A172 (cell line): ENCODE measurements at places on chromosomes 6 and 20. TPM values are rescaled to one million over a fixed set of nuclear protein-coding genes. Genes with fewer than 3 reads are reported as not detected.

DNA sequence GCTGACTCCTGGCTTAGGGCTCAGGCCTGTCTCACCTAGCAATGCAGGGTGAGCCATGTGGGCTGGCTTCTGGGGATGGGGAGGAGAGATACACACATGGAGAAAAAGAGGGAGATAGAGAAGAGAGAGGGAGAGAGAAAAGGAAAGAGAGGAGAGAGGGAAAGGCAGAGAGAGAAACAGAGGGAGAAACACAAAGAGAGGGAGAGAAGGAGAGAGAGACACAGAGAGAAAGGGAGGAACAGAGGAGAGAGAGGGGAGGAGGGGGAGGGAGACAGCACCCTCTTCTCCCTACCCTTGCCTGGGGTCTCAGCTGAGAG is 24.8 kb downstream of the NTSR1 start:
- DNase-seq: no peak

Gene CGA
- total RNA-seq: not detected in 2 replicates

DNA sequence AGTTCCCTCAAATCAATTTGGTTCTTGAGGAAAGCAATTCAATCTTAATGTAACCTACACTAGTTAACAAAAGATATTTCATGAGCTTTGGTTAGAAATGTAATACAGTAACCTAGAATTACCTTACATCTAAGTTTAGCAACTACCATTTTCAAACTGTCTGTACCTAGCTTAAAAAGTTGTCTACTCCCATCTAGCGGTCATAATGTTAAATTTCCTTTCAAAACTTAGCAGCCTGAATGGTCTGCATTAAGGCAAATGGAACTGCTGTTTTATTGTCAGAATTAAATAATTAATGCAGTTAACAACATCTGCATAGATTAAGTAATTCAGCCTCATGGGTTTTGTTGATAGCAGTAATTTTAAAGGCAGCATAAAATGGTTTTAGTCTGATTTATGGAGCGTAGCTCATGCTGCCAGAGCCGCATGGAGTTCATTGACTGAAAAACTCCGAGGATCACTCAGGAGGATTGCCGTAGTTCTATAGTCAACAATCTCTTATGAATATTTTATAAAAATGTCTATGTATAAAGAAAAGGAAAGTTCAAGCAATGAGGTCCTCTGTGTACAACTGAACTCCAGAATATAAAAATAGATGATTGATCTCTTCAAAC is 485.4 kb upstream of the MANEA start:
- DNase-seq: peak; percentile 41

GRCh38 chr6:144548536-144548935 is 263.4 kb downstream of the UTRN start:
- no peak for DNase-seq

GRCh38 chr6:53628354-53629119 is 37.0 kb downstream of the KLHL31 start:
- DNase-seq: peak; percentile 60

DNA sequence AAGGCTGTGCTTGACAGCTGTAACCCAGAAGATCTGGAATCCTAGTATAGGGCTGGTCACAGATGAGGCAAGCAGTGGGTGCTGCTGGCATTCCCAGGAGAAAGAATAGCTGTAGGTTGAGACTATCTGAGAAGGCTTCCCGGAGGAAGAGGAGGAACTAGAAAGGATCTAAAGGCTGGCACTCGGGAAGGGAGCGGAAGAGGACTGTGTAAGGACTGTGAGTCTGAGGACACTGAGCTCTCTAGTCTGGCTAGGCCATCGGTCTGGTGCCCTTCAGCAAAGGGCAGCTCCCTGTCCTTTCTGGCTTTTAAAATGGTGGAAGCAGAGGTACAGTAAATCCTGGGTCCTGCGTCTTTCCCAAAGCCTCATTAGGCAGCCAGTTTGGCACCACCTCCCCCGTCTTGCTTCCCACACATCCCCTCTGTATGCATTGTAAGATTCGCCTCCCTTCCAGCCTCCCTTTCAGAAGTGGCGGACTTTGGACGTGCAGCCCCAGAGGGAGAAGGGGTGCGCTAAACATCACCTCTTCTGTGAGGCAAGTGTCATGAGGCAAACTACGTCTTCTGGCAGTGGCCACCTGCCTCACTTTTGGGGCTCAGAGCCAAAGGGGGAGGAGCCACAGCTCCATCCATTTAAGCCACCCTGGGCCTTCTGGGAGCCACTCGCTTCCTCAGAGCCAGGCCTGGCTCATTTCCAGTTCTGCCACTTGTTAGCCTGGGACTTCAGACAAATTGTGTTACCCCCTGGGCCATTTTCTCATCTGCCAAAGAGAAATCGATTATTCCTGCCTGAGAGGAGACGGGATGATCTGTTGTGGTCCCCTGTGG is 8.6 kb downstream of the SNPH start:
- DNase-seq: no peak

DNA sequence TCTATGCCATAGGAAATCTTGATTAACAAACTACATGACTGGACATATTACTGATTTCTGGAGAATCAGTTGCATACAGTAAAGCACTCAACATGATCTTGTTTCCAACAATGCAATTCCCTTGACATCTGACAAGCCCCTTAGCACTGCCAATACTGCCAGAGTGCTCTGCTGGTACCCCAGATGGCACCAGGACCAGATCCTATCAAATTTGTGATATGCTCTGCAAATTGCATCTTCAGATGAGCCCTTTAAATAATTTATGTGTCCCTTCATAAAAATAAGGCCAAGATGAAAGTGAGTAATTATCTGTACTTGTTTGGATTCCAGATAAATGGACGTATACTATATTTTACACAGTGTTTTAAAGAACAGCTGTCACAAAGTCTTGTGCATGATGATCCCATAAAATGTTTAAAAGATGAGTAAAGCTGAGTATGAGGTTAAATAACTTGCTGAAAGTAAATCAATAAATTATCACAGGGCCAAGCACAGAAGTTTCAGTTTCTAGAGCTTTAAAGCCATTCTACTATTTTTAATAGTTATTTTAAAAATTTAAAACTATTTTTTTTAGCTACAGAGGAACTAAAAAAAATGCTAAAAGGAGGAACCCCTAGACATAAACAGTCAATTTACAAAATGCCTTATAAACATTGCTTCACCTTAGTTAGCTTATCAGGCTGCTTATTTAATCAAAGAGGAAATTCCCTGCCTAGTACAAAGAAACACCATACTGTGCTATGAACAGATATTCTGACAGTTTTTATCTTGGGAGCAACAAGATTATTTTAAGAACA is 42.1 kb downstream of the NUDT3 start:
- DNase-seq: no peak

Gene DNAJC5
- total RNA-seq: 48.1 and 50.2 TPM in 2 replicates

DNA sequence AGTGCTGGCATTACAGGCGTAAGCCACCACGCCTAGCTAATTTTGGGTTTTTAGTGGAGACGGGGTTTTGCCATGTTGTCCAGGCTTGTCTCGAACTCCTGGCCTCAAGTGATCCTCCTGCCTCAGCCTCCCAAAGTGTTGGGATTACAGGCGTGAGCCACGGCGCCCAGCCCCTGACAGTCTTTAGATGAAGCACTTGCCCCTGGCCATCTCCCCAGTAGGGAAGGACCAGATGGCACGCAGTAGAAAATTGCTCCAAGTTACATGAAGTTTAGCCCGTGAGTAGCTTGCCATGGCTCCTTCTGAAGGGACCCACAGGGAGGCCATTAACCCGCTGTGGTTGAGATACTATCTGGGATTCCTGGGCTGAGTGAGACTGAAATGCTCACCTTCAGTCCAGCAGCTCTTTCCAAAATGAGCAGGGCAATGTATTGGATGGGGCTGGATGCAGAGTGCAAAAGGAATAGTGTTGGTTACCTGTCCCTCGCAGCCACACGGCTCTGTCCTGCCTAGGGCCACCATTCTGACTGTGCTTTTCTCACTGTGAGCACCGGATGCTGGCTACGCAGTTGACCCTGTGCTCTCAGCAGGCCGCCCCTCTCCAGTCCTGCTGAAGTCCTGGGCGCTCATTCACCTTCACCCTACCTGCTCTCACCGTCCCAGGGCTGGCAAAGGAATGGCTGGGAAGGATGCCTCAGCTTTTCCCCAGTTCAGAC is 66.9 kb downstream of the EFCAB8 start:
- DNase-seq: no peak

- DNase-seq: no peak
These were observed 34.7 kb downstream of the KCNK17 start for GRCh38 chr6:39279539-39279938.

GRCh38 chr6:118940770-118941169 is 5.8 kb upstream of the MCM9 start:
- no peak for DNase-seq

DNA sequence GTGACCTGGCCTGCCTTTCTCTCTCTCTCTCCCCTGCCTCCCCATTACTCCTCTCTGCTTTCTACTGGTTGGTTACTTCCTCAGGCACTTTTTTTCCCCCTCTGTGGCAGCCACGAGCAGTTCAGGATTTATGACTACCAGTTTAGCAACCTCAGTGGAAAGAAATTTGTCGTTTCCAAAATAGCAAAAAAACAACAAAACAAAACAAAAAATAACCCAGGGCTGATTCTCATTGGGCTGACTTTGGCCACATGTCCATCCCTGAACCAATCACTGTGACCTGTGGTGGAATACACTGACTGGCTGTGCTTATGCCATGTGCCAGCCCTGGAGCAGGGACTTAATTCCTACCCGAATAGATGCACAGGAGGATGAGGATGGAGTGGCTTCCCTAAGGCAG is 137.4 kb downstream of the TFAP2C start:
- DNase-seq: no peak

Gene OSER1
- 61.7 and 69.9 TPM in 2 replicates for total RNA-seq

DNA sequence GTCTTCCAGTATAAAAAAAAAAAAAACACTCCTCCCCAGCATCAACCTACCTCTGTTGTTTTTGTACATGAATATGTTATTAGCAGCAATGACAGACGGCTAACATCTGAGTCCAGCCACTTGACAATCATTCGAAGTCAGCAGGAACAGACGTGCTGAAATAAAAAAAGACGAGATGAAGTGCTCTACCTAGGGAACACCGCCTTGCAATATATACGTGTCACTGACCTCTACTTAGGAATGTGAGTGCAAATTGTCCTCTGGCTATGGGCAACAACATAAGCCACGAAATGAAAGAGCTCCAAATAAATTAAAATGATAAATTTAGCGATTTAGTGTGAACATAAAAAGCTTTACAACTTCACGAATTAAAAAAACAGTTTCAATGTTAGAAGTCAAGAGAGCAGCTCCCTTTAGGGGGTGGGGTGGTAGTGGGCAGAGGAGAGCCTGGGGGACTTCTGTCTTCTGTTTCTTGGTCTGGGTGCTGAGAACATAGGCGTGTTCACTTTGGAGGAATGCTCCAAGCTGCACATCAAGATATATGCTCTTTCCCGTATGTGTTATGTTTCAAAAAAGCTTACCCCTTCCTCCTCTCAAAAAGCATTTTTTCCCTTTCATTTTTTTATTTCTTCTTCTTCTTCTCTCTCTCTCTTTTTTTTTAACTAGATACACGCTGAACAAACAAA is 23.3 kb downstream of the EDN1 start:
- no peak for DNase-seq

DNA sequence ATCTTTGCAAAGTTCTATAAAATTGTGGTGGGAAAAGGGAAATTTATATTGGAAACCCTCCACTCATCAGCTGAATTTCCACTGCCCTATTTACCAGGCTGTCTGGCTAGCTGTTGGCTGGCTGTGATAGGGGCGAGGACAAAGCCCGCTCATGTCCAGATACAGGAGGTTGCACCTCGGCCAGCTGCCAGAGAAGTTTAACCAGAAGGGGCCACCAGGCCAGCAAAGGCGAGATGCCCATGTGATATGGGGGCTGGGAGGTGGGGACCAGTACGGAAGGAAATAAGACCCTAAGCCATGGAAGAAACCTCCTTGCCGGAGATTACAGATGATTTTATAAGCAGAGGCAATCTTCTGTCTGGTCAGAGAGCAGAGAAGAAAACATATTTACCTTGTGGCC is 143.8 kb downstream of the FNDC1 start:
- DNase-seq: no peak

Gene HLA-DQA1
- not detected in 2 replicates for total RNA-seq

DNA sequence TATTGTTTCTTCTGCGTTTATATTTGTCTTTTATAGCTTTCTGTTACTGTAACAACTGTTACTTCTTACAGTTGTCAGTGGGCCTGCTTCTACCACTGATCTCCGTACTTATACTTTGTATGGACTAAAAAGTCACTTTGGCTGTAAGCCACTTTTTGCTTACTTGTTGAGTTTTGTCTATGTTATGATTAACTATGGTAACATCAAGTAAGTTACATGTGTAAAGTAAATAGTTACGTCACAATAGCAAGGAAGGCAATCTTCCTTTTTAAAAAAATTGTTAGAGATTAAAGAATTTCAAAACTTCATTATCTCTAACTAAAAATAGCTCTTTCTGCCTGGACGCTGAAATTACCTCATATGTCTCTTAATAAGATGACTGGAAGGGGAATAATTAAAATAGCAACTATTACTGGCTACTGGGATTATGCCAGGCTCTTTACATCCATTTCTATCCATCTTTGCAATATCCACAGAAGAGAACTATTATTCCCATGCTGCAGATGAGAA is 10.9 kb downstream of the TFB1M start:
- no peak for DNase-seq

- no peak for DNase-seq
These were observed 32.2 kb upstream of the ARFGEF2 start for GRCh38 chr20:48889140-48889790.

GRCh38 chr6:50993941-50994720 is 175.5 kb downstream of the TFAP2B start:
- DNase-seq: no peak

- no peak for DNase-seq
These were observed 10.2 kb upstream of the TMEM200A start for GRCh38 chr6:130355572-130355971.

DNA sequence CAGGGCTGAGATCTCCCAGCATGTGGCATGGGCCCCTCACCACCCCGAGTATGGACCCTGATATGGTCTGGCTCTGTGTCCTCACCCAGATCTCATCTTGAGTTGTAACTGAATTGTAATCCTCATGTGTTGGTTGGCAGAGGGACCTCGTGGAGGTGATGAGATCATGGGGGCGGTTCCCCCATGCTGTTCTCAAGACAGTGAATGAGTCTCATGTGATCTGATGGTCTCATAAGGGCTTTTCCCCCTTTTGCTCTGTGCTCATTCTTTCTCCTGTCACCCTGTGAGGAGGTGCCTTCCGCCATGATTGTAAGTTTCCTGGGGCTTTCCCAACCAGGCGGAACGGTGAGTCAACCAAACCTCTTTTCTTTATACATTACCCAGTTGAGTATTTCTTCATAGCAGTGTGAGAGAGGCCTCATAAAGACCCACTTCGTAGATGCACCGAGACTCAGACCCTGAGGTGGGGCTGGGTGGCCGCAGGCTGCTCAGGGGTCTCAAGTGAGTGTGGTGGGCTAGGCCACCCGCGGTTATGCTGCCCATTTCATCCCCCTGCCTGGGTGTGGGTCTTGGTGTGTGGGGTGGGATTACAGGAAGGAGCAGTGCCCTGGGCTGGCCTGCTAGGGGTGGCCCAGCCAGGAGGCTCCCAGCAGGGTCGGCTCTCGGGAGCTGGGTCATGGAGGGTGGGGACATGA is 26.2 kb upstream of the GATA5 start:
- peak; percentile 96 for DNase-seq

DNA sequence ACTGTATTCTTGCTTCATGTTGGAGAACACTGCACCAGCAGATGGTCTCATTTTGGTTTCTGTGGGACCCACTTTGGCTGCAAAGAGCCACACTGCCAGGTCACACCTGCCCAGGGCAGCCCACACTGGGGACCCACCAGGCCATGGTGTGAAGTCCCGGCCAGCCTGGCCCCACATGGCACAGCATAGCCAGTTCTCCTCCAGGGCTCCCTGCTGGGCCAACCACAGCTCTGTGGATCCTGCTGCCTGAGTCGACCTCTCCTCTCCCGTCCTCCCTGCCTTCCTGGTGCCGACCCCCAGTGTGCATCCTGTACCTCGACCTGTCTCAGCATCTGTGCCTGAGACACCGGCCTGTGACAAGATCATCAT is 3.0 kb downstream of the ARFRP1 start:
- no peak for DNase-seq
